Dermis blood vessel endothelial cell (primary cell): ENCODE measurements at places on chromosomes 3 and 15. TPM values are rescaled to one million over a fixed set of nuclear protein-coding genes. Genes with fewer than 3 reads are reported as not detected.
A peak's percentile ranks its signal among the peaks of the same experiment; 100 is the strongest.

DNA sequence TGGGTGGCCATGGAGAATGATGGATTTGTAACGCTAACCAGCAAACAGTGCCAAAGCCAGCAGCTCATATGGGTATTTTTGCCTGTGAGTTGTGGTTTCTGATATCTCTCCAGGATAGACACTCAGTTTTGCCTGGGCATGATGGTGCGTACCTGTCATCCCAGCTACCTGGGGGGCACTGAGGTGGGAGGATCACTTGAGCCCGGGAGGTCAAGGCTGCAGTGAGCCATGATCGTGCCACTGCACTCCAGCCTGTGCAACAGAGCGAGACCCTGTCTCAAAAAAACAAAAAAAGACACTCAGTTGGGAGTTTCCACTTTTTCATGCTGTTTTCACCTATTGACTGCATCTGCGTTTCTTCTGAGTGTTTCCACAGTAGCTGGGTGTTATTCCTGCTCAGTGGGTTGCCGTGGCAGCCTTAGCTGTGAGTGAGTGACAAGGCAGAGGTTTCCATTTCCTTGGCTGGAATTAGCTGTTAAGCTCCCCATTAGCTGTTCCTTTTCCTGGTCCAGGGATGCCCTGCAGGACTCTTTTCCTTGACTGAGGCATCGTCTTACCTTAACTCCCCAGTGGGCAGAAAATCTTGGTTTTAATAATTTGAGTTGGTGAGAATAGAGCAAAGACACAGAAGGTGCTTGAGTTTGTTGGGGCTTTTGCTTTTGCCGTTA is 14.2 kb upstream of the RPP14 start:
- peak; percentile 35 for DNase-seq

GRCh38 chr3:141660614-141660947 is 77.5 kb upstream of the RNF7 start:
- DNase-seq = no peak

GRCh38 chr3:88617283-88617682 is 467.5 kb downstream of the C3orf38 start:
- no peak for DNase-seq

DNA sequence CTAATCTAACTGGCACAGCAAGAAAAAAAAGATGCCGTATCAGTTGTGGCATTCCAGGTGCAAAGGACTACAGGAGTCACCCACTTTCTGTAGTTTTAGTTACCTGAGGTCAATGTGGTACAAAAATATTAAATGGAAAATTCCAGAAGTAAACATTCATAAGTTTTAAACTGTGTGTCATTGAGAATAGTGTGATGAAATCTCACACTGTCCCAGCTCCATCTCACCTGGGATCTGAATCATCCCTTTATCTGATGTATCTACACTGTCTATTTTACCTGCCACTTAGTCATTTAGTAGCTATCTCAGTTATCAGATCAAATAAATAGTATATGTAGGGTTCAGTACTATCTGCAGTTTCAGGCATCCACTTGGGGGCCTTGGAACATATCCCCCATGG is 26.7 kb downstream of the GBE1 start:
- no peak for DNase-seq

- DNase-seq = no peak
Observed at GRCh38 chr3:72538070-72538745, 310.0 kb downstream of the SHQ1 start.

DNA sequence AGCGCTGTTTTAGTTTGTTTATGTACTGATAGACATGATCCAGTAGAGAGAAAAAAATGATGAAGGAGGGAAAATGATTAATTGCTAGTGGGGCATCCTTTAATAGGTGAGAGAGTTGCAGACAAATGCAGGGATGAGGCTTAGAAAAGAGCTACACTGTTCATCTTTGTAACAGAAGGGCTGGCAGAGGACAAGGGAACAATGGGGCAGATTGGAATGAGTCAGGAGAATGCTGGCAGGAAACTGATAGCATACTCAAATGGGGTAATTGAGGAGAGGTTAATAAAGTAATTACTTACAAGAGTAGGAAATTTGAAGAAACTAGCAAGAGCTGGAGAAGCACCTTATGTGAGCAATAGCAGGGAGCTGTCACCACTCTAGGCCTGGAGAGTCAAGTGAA is 170.9 kb downstream of the OXSM start:
- DNase-seq = no peak

DNA sequence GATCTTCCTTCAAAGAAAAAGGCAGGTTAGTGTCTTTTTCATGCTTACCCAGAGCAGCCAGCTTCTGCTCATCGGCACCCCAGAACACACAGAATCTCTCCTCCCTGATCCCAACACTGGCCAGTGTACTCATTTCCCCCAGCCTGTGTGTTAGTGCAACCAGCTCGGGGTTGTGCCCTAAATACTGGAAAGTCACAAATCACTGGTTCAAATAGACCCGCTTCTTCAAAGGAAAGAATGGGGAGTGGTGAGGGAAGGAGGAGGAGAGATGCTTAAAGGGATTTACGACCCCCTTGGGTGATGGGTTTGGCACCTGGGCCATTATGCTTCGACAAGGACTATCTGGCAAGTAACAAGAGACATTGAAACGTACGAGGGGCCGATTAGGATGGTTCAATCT is 114.0 kb downstream of the FOXB1 start:
- no peak for DNase-seq

Gene A4GNT
- total RNA-seq = not detected in 2 replicates

Gene TYRO3
- total RNA-seq = 2.6 and 5.0 TPM in 2 replicates

Gene DTWD1
- total RNA-seq = 12.3 and 16.6 TPM in 2 replicates
